Stimulated activated CD4-positive, alpha-beta T cell treated with anti-CD3 and anti-CD28 coated beads, Interleukin-15, amount 100 ng/mL, for 24 hours (primary cell): ENCODE measurements at places on chromosomes 2 and 18.

DNA sequence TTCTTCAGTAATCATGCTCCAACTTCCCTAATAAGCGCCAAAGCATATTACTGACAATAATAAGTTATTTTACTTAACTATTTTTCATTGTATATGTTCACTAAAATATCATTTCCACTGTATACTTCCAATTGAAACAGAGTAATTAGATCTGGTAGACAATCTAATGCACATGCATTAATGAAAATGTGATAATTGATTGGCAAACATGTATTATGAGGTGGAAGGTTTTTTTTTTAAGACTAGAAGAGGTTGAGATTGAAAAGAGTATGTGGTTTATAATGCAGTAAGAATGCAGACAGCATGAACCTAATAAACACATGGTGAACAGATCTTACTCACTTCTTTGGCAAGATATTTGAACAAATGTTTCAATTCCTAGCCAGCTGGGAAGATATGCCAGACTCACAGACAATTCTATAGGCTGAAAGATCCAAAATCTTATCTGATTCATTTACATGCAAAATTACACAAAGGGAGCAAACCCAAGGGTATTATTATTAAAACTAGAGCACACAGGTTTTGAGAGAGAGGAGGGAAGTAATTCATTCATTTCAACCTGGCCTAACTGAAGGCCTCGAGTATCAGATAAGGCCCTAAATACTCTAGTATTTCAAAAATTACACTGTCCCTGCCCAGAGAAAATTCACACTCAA lies 2.8 kb downstream of the NCKAP1 start:
- DNase-seq = no peak

- no peak for DNase-seq
Observed at GRCh38 chr2:203730076-203730729, 23.8 kb downstream of the CD28 start.

- DNase-seq = no peak
Observed at GRCh38 chr2:39435741-39436591, 1.1 kb downstream of the MAP4K3 start.

DNA sequence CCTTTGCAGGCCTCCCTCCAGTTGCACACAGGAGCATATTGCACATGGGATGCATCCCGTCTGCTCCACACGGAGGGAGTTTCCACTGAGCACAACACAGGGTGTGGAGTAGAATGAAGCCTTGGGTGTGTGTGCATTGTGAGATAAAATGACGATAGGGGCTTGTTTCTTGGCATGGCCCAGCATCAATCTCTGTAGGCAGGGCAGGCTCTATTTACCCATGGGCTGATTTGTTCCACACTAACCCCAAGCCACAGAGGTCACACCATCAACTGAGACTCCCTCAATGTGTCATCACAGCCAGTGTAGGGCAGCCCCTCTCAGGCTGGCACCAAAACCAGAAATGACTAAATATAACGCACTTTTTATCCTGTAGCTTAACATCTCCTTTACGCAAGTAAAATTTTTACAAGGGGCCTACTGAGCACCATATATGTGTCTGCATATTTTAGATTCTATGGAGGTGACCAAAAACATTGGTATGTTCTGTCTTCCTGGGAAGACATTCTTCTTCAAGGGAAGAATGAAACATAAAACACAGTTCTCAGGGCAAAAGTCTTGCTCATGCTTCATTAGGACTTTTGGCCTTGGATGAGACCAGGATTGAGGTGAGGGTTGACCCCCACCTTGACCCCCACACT lies 2.7 kb upstream of the GKN1 start:
- no peak for DNase-seq
